ENCODE measurements at places on chromosomes 12 and 14.

GRCh38 chr14:90040411-90040810 lies 21.4 kb upstream of the KCNK13 start:
- DNase-seq = no peak

DNA sequence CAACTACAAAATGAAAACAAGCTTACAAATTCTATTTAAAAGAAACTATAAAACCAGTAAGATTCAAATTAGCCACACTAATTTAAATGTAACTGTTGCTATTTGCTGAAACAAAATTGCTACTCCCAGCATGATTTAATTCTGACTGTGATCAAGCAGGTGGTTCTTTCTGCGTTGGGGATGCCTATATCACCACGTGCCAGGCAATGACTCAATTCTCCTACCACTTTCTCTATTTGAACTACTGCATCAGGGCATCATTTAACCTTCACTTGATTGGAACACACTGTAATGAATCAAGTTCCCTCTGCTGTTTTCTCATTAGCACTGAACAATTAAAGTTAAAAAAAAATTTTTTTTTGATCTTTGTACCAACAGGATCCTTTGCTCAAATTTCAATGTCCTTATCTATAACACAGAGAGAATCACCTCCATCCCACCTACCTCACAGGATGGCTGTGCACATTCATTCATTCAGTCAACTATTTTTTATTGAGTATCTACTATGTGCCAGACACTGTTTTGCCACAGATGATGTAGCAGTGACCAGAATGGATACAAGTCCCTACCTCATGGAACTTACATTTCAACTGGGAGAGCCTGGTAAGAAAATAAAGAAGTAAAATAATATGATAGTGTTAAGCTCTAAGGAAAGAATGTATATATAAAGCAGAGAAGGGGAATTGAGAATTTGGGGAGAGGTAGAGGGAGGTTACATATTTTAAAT lies 8.0 kb upstream of the ACTN1 start:
- no peak for DNase-seq

DNA sequence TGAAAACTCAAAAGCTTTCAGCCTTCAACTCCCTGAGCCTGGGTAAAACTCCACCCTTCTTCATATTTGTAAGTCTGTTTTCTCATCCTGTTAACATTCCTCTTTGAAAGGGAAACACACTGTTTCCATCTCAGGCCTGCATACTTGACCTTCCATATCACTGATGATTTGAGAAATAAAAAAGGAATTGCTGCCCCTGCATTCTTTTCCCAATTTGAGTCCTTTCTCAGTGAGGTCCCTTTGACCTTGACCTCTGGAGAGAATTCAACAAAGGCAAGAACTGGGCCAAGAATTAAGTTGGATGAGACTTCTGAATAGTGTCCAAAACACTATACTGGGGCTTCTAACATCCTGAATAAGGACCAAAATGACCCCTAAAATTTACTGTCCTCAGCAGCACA lies 108.0 kb downstream of the AEBP2 start:
- no peak for DNase-seq

- no peak for DNase-seq
Measured at GRCh38 chr14:85315733-85316290, 214.1 kb upstream of the FLRT2 start.

DNA sequence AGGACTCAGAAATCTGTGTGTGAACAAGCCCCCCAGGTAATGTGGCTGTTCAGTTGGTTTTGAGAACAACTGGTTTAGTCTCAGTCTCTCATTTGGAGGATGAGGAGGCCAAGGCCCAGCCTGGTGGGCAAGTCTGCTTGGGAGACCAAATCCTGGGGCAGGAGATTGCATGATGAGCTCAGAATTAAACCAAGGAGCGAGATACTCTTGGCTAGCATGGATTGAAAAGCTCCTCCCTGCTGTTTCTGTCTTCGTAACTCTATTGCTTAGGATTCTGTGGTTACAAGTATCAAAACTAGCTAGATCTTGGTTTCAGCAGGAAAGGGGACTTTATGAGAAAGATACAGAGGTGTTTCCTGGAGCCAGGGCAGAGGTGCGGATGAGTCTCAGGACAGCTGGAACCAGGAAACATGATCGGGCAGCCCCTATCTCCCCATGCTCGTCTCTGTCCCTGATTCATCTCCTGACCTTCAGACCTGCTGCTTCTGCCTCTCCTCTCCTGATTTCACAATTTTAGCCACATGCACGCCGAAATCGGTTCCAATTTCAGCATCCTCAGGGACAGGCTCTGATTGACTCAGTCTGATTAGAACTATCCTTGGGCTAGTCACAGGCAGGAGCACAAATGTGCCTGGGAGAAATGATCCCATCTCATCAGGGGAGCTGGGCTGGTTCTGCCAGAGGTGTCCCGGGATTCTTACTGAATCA lies 40.2 kb upstream of the RIN3 start:
- no peak for DNase-seq

DNA sequence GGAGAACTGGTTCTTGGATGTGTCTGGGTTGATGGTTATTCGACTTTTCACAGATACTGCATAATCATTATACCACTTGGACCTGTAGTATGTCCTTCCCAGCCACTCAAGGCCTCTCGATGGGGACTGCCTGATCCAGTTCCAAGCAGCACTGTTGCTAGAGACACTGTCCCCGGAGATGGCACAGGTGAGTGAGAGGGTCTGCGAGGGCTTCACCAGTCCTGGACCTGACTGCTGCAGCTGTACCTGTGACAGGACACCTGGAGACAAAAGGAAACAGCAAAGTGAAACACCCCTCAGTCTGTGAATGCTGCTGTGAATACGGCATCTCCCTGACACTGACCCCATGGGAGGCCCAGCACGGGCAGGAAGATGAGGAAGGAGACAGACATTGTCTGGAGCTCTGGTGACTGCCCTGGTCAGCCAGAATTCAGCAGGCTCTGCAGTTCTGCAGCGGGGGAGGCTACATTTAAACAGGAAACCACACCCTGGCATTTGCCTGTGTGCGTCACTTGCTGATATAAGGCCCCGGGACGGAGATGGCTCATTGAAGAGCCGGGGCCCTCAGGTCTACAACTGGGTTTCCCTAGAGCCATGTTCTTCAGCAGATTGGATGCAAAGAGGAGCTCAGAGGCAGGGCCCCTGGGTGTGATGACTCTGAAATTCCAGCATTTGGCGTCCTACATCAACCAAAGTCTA lies 413.6 kb downstream of the TMEM121 start:
- DNase-seq = no peak

DNA sequence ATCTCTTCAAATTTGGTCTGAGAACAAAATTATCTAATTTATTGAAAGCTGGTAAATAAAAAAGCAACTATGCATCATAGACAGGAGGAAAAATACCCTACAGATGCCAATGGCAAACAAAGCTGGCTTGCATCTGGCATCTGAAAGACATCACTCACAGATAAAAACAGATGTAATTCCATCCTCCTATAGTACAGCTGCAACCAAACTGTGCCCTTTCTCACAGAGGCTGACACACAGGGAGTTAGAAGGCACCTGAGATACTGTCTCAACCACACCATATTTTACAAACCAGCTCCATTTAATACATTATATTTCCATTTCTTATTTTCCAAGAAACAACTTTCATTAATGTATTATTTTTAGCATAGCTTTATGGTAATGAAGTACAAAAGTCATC lies 39.4 kb downstream of the DUSP16 start:
- no peak for DNase-seq

GRCh38 chr12:104682790-104683279 lies 226.1 kb downstream of the CHST11 start:
- no peak for DNase-seq

DNA sequence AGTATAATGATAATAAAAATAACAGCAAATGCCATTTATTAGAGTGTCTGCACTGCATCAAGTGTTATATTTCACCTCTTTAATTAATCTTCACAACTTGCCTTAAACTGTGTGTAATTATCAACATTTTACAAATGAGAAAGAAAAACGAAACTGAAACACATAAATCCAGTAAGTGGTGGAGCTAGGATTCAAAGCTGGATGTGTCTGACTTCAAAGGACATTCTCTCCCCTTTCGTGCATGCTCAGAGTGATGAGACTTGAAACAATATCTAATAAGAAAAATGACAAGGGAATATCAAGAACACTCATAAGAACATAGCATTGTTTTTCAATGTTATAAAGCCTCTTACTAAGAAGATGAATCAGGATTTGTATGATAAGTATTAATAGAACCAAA lies 78.8 kb downstream of the DUSP6 start:
- no peak for DNase-seq

GRCh38 chr14:53193193-53193592 lies 40.1 kb upstream of the DDHD1 start:
- DNase-seq = no peak

DNA sequence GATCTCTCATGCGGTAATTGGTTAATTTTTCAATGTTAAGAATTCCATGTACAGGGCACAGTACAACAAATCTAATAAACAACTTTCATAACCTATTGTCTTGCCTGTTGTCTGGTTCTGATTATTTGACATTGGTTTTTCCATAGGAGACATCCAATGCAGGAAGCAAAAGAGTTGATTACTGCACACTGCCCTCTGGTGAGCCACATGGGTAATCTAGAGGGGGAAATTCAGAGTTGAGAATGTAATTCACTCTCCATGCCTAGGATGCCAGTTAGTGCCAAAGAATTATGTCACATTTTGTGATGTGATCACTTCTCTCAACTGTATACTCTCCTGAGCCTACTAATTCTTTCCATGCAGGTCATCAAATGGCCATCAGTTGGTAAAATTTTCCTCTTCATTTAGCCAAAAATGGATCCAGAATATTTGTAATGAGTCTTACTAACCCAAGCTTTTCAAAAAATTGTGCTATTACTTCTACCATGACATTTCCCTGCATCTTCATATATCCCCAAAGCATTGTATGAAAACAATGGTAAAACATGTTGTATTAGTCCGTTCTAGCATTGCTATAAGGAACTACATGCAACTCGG lies 17.7 kb upstream of the CCDC91 start:
- no peak for DNase-seq

- no peak for DNase-seq
Measured at GRCh38 chr14:79037593-79037992, 867.4 kb downstream of the NRXN3 start.

GRCh38 chr12:979349-979748 lies 11.7 kb upstream of the ERC1 start:
- no peak for DNase-seq

GRCh38 chr14:63295231-63295685 lies 23.5 kb downstream of the GPHB5 start:
- DNase-seq = no peak

DNA sequence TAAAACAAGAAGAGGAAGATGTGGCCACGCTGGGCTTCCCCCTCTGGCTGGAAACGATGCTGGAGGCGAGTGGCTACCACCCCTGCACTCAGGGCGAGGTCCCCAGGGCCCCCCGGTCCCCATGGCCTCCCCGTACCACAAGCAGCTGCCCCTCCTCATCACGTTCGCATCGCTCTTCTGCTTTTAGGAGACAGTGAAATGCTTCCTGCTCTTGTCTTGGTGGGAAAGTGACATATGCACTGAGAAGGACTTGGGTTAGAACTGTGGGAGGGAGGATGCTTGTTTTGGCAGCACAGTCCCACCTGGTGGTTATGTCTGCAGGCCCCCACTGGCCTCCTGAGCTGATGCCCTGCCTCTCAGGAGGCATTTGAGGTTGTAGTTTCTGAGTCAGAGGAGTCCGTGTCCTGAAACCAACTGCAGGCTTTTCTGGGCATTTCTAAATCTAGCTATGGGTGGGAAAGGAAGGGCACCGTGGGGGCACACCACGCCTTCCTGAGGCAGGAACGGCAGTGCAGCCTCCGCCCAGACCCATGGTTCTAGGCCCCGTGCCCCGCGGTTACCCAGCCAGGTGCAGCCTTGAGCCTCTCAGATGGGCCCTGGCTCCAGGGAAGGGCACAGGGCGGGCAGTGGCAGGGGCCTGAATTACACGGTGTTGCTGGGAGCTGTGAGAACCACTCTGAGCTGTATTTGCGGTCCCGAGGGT lies 139.3 kb downstream of the ADGRD1 start:
- DNase-seq = no peak

DNA sequence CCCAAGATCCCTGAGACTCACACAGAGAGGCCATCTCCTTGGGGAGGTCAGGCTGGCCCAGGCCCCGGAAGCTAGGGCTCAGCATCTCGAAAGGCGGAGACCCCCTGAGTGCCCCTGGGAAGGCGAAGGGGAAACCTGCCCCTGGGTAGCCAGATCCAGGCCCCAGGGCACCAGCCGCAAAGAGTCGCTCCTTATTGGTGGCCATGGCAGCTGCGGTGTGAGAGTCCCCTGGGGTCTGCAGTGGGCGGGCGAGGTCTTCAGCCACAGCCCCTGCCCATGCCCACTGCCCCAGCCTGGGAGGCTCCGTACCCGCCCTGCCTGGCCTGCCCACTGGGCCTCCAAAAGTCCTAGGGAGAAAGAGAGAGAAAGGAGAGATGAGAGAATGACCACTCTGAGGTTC lies 4.7 kb downstream of the RARG start:
- no peak for DNase-seq

- DNase-seq = no peak
Measured at GRCh38 chr14:89681086-89682018, 264.3 kb upstream of the FOXN3 start.

GRCh38 chr14:88470542-88471440 lies 84.0 kb downstream of the PTPN21 start:
- no peak for DNase-seq

GRCh38 chr14:101604228-101604934 lies 43.1 kb downstream of the DIO3 start:
- no peak for DNase-seq

GRCh38 chr14:48580692-48581091 lies 905.3 kb upstream of the MDGA2 start:
- no peak for DNase-seq

GRCh38 chr14:35250319-35250718 lies 41.9 kb upstream of the PSMA6 start:
- DNase-seq = no peak

DNA sequence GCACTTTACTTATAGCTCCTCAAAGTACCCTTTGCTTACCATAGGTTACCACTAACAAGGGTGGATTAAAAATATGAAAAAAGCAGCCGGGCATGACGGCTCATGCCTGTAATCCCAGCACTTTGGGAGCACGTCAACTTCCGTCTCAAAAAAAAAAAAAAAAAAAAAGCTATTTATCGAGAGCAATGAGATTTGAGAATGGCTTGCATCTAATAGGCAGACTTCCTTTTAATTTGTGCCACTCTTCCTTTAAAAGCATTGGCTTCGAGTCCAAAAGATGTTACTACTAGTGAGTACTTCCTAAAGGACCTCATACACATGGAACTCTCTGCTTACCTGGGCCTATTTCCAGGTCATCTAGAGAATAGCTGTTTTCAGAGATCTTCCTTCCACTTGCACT lies 38.5 kb upstream of the CERS5 start:
- DNase-seq = no peak

- DNase-seq = no peak
Measured at GRCh38 chr14:50270932-50271331, 39.6 kb upstream of the SOS2 start.

- DNase-seq = peak; percentile 66
Measured at GRCh38 chr14:23351681-23352505, 794 bp downstream of the SLC22A17 start.

- no peak for DNase-seq
Measured at GRCh38 chr12:50546441-50547318, 41.9 kb downstream of the DIP2B start.

All from cerebellum (tissue), 4 donors.